ENCODE measurements at places on chromosomes 3 and 15.

GRCh38 chr3:50486219-50486888 lies 17.1 kb downstream of the CACNA2D2 start:
- no peak for DNase-seq

DNA sequence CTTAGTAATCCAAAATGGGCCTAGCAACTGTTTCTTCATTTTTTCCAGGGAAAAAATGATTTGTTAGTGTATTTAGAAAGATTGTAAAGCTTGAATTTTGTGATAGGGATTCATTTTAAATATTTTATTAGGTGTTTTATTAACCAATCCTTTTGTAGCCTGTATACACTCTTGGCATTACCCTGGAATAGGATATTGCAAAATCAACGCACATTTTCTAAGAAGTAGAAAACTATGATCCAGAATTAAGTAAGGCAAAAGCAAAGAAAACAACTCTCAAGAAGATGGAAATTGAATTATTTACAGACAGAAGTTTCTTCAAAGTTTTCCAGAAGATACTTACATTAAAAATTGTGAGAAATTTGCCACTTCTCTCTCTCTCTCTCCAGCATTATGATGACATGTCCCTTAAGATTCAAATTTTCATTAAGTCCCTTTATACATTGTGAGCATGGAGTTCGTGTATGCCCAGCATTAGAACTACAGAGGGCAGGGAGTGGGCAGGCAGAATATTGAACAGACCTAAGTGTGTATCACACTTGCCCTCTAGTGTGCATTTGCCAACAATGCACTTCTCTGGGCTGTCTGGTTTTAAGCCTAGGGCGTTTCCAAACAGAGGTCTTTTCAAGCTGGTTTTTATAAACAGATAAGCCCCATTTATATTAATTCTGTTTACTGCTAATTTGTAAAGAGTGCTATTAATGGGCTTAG lies 28.5 kb upstream of the CMSS1 start:
- DNase-seq = no peak

GRCh38 chr15:73087098-73087497 lies 34.8 kb downstream of the NEO1 start:
- no peak for DNase-seq

DNA sequence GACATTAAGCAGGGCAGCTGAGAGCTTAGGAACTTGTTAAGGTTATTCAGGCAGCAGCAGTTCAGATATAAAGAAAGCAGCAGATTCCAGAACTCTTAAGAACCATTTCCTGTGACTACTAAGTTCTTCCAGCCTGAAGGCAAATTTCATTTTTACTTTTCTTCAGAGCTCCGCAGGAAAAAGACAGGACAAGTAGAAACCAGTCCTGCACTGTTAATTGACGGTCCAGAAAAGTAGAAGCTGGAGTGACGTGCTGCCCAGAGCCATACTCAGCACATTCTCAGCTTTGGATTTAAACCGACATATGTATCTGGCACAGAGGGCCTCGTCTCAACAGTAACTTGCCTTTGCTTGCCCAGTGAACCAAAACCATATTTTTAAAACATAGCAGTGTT lies 219.4 kb upstream of the STRIT1 start:
- DNase-seq = no peak

DNA sequence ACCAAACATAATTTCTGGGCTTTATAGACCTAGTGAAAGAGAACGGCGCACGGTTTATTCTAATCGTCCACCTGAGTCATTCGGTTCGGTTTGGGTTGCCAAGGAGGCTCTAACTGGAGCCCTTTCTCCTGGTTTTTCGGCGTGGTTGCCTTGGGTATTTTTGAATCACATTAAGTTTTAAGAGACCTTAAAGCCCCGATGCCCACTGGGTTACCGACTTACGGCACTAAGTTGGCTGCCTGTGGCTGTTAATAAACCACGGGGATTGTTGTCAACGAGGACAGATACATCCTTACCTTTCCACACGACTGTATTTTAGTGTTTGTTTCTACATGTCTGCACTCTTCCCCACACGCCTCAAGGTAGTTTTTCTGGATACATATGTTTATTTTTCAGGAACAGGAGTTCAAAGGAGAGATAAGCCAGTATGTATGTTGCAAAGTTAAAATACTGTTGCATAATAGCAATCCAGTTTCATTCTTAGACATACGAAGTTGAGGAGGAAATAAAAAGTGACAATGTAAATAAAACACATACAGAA lies 1.2 kb upstream of the ANP32A start:
- no peak for DNase-seq

DNA sequence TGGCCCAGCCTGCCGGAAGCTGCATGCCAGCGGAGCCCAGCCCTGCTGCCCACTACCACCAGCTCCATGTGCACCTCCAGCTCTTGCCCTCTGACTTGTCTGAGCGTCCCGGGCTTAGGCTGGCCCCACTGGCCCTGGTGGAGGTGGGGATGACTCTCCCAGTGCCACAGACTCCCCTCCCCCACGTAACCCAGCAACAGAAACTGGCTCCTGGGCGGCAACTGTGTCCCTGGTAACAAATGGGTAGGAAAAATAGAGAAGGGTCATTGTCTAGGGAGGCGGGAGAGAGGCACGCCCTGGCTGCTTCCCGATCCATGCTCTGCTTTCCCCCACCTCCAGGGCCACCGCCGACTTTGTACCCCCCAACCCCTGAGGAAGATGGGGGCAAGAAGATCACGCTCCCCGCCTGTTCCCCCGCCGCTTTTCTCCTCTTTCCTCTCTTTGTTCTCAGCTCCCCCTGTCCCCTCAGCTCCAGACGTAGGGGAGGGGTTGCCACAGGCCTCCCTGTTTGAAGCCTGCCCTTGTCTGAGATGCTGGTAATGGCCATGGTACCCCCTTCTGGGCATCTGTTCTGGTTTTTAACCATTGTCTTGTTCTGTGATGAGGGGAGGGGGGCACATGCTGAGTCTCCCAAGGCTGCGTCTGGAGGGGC lies 10.8 kb upstream of the SEMA3B start:
- peak; percentile 17 for DNase-seq

DNA sequence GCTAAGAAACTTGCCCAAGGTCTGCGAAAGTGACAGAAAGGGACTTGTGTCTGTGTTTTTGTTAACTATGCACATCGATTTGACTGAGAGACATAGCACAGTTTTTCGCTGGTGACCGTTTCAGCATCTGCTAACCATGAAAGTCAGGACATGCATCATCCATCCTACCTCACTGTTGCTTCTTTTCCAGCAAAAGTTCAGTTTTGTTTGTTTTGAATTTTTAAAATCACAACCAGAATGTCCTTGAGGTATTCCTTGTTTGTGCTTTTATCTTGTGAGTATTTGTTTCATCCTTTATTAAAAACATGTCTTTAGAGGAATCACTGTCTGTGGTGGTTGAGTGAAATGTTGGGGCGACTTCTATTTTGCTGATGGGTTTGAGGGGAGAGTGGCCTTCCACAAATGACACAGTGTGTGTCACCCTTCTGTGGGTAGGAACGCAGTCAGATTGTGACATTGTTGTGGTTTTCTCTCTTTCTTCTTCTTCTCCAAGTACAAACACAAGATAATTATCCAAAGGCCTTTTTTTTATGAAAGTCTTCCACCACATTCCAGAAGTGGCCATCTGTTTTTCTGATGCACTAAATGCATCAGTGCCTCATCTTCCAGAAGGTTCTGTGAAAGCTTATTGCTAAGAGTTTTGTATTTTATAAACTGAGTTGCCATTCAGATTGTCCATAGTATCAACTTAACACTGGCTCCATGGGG lies 214.4 kb upstream of the NR2E3 start:
- no peak for DNase-seq

GRCh38 chr15:44545913-44546802 lies 9.2 kb downstream of the EIF3J start:
- no peak for DNase-seq

DNA sequence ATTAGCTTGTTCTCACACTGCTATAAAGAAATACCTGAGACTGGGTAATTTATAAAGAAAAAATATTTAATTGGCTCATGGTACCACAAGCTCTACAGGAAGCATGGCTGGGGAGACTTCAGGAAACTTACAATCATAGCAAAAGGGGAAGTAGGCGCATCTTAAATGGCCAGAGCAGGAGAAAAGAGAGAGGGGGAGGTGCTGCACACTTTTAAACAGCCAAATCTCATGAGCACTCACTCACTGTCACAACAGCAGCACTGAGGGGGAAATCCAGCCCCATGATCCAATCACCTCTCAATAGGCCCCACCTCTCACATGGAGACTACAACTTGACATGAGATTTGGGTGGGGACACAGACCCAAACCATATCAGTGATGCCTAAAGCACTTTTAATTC lies 82.5 kb downstream of the DCLK3 start:
- no peak for DNase-seq

GRCh38 chr3:158790901-158791589 lies 10.8 kb upstream of the MFSD1 start:
- peak; percentile 3 for DNase-seq

DNA sequence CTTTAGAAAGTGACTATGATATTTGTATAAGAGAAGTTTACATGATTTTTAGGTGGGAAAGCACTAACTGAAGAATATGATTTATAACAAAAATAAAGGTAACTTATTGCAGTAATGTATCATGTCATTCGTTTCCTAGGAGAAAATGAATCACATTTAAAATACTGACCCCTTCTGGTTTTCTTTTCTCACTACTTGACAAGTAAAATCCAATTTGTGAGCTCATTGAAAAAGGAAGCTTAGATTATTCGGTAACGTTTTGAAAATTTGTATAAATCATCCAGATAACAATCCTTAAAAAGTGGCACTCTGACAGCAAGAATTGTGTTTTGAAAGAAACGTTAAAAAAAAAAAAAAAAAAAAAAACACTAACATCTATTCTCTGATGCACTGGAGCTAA lies 39.0 kb downstream of the NSUN3 start:
- no peak for DNase-seq

GRCh38 chr3:99313485-99313884 lies 324.9 kb upstream of the COL8A1 start:
- no peak for DNase-seq

- no peak for DNase-seq
Observed at GRCh38 chr3:54547846-54548245, 380.0 kb downstream of the LRTM1 start.
